ENCODE measurements at places on chromosomes 2 and 18.

DNA sequence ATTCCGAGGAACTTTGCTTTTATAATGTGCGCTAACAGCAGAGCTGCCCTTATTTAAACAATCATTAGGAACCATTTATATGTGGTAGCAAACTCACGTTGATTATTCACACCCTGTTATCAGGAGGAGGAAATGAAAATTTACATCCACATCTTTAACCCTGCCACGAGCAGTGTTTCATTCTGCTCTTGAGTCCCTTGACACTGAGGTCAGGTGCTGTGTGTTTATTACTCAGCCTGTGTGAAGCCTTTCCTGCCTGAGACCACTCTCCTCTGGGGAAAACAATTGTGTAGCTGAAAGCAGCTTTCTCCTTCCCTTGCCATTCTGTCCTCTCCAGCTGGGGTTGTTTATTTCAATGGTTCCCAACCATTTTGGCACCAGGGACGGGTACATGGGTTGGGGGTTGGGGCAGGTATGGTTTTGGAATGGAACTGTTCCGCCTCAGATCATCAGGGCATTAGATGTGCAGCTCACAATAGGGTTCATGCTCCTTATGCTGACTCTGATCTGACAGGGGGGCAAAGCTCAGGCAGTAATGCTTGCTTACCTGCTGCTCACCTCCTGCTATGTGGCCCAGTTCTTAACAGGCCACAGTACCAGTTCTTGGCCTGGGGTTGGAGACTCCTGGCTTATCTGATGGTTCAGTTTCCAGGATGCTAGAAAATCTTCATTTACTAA is 651.1 kb downstream of the TDRD15 start:
- no peak for DNase-seq

- DNase-seq, result no peak
These were observed 18.8 kb upstream of the FAM110C start for GRCh38 chr2:65121-65520.

- DNase-seq, result no peak
These were observed 147.3 kb downstream of the RDH14 start for GRCh38 chr2:18412980-18413675.

DNA sequence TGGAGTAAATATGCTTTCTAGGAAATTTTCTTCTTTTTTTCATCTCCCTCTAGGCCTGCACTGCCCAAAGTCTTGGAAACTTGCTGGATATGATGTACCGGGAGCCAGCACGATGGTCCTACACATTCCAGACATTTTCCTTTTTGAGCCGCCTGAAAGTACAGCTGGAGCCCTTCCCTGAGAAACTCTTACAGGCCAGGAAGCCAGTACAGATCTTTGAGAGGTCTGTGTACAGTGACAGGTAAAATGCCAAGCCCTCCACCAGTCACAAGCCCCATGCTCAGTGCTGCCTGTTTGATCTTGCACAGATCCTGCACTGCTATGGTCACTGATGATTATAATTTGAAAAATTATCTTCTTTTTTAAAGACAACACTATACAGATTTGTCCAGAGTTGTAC is 20.0 kb downstream of the DGUOK start:
- no peak for DNase-seq

DNA sequence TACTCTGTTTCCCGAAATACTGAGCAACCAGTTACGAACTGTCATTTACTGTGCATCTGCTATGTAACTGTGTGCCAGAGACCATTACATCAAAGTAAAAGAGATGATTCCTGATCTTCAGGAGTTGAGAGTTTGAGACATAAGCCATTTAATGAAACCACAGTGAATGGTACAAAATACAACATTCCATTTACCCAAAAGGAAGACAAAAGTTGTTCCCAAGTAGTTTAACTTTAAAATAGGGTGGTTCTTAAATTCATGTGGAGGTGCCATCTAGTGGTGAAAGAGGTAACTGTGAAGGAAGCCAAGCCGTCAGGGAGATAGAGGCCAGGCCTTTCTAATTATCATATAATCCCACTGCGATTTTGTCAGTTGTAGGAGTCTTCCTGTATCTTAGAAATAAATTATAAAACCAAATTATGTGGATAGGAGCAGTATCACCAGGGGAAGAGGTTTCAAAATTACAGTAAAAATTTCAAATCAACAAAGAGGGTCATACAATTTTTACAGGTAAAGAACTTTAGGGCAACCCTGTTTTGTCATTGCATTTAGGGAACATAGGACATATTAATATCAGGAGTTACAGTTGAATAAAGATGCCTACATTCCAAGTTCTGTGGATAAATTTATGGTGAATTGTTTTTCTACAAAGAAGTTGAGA is 67.7 kb downstream of the EPAS1 start:
- no peak for DNase-seq

GRCh38 chr2:105873721-105874120 is 129.0 kb downstream of the NCK2 start:
- no peak for DNase-seq

DNA sequence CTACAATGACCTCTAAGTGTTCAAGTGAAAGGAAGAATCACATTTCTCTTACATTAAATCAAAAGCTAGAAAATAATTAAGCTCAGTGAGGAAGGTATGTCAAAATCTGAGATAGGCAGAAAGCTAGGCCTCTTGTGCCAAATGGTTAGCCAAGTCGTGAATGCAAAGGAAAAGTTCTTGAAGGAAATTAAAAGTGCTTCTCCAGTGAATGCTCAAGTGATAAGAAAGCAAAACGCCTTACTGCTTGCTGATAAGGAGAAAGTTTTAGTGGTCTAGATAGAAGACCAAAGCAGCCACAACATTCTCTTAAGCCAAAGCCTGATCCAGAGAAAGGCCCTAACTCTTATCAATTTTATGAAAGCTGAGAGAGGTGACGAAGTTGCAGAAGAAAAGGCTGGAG is 932.3 kb upstream of the ACVR2A start:
- no peak for DNase-seq

DNA sequence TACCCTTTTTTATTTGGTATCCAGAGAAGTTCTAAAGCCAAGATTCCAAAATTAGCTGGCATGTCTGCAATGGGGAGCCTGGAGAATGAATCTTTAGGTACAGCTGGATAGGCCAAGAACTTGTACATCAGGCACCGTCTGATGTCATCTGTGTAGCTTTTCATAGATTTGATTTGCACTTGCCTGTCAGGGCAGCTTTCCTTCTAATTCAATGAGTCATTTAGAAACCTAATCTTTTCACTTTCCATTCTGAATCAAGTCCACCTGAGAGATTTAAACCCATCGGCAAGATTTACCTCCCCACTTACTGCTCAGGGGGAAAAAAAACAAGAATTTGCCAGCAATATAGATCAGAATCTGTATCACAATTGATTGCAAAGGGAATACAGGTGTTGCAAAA is 60.9 kb upstream of the ACAA2 start:
- no peak for DNase-seq

DNA sequence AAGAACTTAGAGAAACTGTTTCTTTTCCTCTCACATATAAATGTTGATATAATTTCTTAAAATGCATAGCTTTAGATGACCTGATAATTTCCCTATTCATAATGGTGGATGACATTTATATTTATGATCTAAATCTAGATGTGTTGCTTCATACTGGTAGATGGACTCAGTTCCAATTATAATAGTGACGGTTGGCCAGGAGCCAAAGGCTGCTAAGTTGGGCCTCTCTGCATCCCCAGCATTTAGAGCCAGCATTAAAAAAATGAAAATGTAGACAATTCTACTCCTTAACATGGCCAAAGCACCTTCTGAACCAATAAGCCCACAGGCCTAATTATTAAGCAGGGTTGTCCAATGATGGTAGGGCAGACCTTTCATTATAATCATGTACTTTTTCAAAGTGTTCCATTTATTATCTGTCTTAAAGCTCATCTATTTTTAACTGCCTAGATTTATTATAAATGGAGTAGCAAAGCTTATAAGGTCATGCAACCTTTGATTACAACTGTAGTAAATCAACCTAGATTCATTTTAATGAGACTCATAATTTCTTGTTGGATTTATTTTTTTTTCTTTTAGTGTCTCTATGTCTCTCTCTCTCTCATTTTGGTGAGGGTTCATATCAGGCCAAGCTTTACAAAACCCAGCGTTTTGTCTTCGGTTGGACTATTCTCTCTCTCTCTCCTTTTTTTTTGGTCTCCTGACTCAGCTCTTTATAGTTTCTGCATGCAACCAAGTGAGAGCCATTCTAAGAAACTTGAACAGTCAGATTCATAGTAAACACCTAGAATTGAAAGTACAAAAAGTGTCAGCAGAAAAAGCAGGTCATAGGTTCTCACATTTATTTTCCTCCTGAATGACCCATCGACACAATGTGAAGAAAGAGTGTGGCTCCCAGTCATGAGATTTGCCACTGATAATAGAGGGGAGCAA is 2016.1 kb upstream of the PIK3C3 start:
- DNase-seq, result no peak

DNA sequence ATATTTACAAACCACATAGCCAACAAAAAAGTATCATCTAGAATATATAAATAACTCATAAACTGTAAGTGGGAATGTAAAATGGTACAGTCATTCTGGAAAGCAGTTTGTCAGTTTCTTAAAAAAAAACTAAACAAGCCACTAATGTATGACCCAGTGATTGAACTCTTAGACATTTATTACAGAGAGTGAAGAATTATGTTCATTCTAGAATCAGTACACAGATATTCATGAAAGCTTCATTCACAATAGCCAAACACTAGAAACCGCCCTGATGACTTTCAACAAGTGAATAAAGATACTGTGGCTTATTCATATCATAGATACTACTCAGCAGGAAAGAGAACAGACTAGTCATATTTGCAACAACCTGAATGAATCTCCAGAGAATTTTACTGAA is 1541.5 kb downstream of the LRP1B start:
- DNase-seq, result no peak

DNA sequence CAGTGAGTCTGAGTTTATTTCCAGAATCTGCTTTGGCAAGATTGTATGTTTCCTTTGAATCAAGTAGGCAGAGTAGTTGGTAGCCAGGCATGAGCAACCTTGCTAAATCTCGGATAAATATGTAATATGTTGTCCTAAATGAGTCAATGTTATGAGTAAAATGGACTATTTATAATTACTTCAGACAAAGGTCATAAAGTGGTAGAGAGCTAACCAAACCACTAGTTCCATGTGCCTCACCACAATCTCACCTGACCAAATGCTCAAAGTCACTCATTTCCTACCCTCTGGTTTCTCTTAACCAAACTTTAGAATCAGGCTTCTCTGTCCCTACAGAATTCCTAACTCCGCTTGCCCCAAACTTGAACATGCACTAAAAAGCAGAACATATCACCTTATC is 261.2 kb upstream of the FSIP2 start:
- no peak for DNase-seq

DNA sequence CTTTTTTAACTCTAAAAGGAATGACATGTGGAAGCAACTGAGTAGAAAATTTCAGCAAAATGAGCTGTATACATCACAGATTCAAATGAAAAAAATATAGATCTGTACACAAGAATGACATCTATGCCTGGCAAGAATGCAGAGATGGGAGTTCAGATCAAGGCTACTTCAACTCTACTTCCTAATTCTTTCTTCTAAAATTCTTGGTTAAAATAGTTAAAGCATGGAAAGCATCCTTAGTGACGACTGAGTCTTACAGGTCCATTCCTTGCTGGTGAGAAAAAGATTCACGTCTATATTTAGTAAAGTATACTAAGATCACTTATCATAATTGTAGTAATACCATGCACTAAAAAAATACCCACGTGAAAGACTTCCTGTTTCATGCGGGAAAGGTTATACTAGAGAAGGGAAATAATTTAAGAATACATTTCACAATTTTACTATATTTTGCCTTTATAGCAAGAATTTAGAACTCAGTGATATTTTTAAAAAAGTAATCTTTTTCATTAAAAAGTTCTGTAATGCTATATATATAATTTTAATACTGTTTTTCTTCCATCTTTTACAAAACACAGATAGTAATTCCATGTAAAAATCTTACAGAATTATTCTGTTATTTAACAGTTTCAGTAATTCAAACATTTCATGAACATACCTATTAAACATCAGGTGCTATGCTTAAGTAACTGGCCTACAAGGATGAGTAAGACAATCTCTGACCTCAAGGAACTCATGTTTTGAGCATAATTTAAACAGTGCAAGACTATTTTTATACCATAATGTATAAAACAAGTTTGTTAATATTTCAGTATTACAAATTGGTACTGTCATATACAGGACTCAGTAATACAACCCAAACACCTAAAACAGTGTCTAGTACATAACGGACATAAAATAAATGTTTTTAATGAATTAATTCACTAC is 159.6 kb downstream of the BAZ2B start:
- DNase-seq, result no peak

- DNase-seq, result no peak
These were observed 675 bp upstream of the SPIRE1 start for GRCh38 chr18:12658426-12659138.

DNA sequence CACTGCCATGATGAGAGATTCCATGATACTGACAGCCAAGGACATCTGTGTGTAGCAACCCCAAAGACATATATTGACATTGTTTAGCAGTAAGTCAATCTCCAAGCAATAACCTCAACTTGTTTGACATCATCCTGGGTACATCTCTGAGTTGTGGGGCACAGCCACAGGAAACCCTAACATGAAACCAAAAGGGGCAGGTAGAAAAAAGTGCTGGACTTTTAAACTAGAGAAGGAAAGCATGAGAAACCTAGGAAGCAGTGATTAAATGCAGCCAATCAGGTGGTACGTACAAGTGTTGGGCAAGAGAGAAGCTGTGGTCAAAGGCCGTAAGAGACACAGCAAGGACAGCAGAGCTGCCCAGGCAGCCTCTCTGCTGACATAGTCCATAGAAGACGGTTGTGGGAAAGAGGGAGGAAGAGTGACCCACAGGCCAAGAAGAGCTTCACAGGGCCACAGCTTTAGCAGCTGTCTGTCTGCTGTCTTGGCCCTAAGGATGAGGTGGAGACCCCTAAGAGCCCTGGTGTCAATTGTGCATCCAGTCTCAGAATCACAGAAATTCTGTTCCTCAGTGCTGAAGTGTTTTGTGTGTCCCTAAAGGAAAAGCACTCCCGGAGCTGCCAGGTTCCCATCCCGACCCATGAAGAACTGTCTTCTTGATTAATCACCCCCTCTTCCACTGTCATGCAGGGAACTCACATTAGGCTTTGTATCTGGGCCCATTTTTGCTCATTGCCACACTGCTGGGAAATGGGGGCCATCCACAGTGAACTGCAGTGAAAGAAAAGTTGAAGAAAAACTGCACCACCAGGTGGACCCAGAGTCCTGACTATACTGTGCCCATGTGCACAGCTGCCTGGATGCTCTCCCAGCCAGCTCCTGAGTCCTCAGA is 25.4 kb upstream of the CHN1 start:
- DNase-seq, result no peak

All from stimulated activated CD4-positive, alpha-beta T cell treated with anti-CD3 and anti-CD28 coated beads, Interleukin-4, amount 100 ng/mL, for 48 hours (primary cell).